ENCODE measurements at places on chromosomes 16 and 17.

DNA sequence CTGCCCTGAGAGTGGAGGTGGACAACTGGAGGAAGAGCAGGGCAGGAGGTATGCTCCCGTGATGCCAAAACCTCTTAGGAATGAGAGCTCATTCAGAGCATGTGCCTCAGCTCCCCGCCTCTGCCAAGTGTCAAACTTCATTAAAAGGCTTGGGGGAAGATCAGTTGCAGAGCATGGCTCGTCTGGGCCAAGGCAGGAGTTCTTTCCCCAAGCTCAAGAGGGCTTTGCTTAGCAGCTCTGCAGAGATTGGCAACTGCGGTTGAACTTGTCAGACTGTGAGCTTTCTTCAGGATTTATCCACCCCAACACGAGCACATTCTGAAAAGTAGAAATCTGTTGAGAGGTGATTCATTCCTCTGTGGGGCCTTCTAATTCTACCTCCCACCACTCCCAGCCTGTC lies 248.1 kb downstream of the HS3ST3A1 start:
- DNase-seq: no peak

- DNase-seq: no peak
Observed at GRCh38 chr17:57288040-57288772, 31.9 kb downstream of the MSI2 start.

- peak; percentile 81 for DNase-seq
Observed at GRCh38 chr17:18260332-18261145, at the start of gene MIEF2. Gene MIEF2 (plus strand): TSS chr17:18260662. CDS start chr17:18262721, 2,059 bp downstream.

DNA sequence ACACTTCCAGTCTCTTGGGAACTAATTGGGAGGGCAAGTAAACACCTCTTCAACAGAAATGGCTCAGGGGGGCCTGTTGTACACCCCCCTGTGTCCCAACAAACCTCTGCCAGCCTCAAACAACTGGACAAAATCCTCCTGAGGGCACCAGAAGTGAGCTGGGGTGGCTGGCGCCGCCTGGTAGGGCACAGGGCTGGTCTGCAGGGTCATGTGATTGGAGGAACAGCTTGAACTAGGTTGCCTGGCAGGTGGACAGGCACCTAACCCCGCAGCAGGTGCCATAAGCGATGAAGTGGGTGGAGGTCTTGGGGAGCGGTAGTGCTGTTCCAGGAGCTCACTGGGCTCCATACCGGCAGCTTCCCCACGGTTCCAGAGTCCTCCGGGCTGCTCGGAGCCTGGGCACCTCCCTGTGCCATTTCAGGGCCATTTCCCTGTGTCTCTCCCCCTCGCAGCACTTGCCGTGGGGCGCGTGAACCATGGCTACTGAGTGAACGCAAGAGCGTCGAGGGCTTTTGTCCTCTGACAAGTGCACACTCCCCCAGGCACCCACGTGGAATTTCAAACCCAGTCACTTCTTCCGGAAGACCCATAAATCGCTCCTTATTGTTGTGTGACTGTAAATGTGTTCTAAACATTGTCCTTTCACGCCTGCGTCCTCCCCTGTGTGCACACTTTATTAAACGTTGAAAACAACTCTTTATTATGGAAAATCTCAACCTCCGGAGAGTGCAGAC lies 101.5 kb downstream of the SEC14L1 start:
- no peak for DNase-seq

- DNase-seq: no peak
Observed at GRCh38 chr16:27439271-27440018, 37.5 kb downstream of the IL21R start.

DNA sequence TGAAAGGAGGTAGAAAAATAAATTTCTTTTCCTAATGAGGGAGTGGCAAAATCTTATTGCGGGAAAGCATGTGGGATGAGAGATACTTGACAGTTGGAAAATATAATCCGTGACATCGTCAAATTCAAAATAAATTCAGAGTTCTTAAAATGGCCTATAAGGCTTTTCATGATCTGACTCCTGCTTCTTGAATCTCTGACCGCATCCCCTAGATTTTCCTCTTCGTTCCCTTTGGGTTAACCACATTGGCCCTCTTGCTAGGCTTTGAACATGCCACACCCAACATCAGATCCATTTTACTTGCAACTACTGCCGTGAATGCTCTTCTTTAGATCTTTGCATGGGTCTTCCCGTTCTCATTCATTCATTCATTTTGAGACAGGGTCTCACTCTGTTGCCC lies 50.1 kb downstream of the NF1 start:
- no peak for DNase-seq

DNA sequence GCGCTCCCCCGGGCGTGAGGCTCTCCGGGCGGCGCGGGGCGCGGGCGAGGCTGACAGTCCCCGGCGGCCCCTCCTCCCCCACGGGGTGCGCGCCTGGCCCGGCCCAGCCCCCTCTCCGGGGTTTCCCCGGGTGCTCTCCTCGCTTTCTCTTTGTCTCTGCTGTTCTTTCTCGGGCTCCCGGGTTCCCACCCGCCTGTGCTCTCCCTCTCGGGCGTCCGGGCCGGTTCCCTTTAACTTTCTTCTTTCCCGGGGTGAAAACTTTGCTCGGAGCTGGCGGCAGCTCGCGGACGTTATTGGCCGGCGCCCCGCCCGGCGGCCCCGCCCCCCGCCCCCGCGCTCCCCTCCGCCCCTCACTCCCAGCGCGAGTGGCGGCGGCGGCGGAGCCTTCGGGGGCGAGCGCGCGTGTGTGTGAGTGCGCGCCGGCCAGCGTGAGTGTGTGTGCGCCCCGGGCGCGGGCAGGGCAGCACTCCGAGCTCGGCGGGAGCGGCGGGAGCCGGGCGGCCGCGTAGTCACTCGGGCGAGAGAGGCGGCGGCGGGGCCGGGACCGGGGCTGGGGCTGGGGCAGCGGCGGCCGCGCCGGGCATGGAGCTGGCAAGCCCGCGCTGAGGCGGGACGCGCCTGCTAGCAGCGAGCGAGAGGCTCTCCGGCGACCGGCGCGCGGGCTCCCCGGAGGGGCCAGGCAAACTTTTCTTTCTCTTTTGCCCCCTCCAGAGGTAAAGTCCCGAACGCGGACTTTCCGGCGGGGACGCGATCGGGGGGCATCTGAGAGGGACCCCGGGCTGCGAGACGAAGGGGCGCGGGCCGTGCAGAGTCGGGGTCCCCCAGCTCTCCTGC lies at the start of gene NTN1:
TSS of gene NTN1 (plus strand) at position 353 of the 834 bp plus-strand sequence. CDS start 864 bp downstream, outside the sequence.
- DNase-seq: peak; percentile 24

DNA sequence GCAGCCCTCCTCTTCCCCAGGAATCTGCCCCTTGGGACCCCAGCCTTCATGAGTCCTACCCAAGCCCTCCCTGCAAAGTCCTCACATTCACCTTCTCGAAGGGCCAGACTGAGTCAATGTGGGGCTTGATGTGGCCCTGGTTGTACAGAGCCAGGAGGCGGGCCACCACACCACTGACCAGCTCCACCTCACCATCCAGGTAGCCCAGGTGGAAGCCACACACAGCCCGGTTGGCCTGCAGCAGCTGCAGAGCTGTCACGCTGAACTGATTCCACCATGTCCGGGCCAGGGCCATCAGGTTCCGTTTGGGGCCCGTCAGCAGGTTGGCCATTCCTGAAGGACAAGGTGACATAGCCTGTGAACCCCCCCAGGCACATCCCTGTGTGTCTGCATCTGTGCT lies 6.0 kb downstream of the VAT1 start:
- no peak for DNase-seq

DNA sequence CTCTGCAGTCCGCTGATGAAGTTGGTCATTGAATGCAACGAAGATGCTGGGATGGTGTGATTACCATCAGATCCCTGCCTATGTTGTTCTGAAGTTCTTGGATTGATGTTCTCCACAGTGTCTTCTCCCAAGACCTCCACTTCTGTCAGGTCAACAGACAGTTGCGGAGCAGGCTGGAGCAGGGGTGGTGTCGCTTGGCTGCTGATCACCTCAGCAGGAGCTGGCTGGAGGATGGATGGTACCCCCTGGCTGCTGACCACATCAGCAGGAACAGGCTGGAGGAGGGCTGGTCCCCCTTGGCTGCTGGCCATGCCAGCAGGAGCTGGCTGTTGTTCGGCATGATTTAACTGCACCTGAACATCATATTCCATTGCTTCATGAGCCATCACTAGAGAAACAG lies 5.6 kb downstream of the RFWD3 start:
- DNase-seq: no peak

- DNase-seq: no peak
Observed at GRCh38 chr17:76870377-76870714, 2.1 kb downstream of the MGAT5B start.

DNA sequence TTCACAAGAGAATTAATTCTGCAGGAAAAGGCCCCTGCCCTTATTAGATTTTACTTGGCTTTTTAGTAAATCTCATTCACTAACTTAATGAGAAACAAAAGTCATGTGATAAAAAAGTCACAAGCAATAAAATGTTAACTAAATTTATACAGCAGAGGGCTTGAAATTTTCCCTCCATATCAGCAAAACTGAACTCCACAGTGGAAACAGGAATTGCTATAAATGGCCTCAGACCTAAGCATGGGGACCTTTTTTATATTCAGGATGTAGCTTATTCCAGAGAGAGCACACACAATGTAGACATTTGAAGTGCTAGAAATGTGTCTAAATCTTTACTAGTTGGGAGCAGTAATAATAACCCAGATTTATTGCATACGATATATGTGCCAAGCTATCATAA lies 291.5 kb downstream of the C16orf95 start:
- DNase-seq: no peak

GRCh38 chr17:49198211-49198610 lies 12.2 kb downstream of the GNGT2 start:
- DNase-seq: no peak

DNA sequence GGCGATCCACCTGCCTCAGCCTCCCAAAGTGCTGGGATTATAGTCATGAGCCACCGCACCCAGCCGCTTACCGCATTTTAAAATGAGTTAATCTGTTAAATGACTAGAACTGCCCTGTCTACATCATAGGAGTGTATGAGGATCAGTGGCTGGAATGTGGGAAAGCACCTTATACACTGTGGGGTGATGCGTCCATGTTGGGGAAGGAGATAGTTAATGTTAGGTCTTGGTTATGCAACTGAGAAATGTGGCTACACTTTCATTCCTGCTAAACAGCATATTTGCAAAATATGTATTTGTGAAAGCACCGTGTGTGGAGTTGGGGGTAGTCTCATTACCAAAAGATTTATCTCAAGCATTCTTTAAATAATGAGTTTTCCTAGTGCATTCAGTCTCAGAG lies 107.6 kb downstream of the SPACA3 start:
- DNase-seq: no peak

DNA sequence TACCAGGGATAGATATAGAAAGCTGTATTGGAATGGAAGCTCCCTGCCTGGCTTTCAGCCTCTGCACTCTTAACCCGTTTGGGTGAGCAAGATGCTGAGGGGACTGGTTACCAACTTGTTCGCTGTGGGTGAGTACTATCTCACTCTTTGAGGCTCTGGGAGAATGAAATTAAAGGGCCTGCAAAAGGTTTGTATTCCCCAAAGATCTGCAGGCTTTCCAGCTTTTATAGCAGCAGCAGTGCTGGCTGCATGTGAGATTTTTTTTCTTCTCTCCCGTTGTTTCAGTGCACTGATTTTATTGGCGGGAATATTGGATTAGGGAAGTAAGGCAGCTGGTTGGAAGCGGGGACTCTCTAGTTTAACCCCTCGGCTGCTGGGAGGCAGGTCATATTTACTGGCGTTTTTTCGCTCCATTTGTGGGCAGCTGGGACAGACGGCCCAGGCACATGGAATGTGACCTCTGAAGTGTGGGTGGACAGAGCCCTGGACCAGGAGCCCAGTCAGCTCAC lies 30.9 kb downstream of the C17orf75 start:
- DNase-seq: no peak

DNA sequence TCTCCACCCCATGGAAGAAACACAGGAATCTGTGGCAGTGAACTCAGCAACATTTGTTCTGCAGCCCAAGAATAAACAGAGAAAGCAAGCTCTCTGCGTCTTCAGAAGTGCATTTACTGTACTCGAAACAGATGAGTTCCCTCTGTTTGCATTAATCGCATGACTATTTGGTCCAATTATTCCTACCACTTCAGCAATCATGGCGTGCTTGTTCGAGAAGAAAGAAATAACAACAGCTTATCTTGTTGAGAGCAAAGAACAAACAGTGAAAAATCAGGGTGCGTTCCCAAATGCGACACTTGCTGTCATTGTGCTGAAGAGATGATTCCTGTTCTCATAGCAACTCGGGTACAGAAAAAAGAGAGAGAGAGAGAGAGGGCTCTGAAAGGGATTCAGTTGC lies 445.3 kb upstream of the MAF start:
- no peak for DNase-seq

- no peak for DNase-seq
Observed at GRCh38 chr17:29119265-29119664, 60.9 kb downstream of the MYO18A start.

- DNase-seq: no peak
Observed at GRCh38 chr17:149231-149630, 11.9 kb downstream of the SCGB1C2 start.

GRCh38 chr17:48609759-48610281 lies 997 bp downstream of the HOXB7 start:
- no peak for DNase-seq

DNA sequence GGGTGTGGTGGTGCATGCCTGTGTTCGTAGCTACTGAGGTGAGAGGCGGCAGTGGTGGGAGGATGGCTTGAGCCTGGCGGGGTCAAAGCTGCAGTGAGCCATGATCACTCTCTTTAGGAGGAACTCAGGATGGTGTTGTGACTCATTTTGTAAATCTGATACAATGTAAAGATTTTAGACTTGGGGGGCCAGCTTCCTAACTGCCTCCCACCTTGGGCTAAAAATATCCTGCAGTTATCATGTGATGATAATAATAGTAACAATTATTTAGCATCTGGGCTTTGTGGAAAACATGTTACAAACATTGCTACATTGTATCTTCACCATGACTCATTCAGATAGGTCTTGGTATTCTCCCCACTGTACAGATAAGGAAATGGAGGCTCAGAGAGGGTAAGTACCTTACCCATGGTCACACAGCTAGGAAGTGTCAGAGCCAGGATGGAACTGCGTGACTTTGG lies 7.4 kb downstream of the CTNS start:
- DNase-seq: no peak

- no peak for DNase-seq
Observed at GRCh38 chr16:67151431-67152097, 766 bp upstream of the B3GNT9 start.

- no peak for DNase-seq
Observed at GRCh38 chr17:58312021-58312630, 16.5 kb downstream of the TSPOAP1 start.

DNA sequence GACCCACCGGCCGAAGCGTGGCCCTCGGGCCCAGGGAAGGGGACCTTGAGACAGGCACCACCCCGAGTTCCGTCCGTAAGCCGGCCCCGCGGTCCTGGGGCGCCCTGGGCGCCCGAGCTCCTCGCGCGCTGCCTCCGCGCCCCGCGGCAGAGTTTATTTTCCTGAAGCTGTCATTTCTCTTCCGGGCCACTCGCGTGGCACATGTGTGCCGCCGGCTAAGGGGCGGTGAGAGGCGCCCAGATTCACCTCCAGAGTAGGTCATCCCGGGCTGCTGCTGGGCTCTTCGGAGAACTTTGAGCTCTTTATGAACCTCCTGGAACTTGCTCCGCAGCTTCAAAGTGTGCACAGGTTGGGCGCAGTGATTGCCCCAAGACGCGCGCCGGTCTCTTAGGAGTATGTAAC lies 489 bp downstream of the ZC3H18 start:
- no peak for DNase-seq

GRCh38 chr16:9844361-9844760 lies 337.9 kb downstream of the GRIN2A start:
- no peak for DNase-seq

- no peak for DNase-seq
Observed at GRCh38 chr17:71115669-71115972, 946.3 kb downstream of the KCNJ2 start.

- no peak for DNase-seq
Observed at GRCh38 chr17:31548709-31549108, 157.2 kb downstream of the RAB11FIP4 start.

- DNase-seq: no peak
Observed at GRCh38 chr16:79360267-79360666, 240.3 kb downstream of the MAF start.

GRCh38 chr17:45257115-45257514 lies 4.8 kb downstream of the SPATA32 start:
- DNase-seq: no peak
